ENCODE measurements at places on chromosomes 11 and 22.

GRCh38 chr11:1262172-1263006, 39.5 kb downstream of the MUC5B start:
- peak; percentile 88 for DNase-seq

DNA sequence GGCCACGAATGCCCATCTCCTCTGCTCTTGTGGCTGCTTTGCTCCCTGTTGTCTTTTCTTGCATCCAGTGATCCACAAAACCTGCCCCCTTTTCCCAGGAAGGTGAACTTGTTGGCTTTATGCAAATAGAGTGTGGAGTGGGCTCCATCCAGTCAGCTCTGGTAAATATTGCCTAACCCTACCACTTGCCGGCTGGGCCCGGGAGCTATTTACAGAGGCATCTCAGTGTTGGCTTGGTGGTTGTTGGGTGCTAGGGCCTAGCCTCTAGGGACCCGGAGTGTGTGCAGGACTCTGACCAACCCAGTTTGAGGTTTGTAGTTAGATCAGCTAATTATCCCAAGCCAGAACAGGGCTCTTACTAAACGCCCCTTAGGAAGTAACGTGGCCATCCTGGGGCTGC, 40.8 kb upstream of the TLCD5 start:
- DNase-seq, result no peak

- no peak for DNase-seq
Measured at GRCh38 chr22:35777335-35777975, 59.8 kb downstream of the APOL5 start.

DNA sequence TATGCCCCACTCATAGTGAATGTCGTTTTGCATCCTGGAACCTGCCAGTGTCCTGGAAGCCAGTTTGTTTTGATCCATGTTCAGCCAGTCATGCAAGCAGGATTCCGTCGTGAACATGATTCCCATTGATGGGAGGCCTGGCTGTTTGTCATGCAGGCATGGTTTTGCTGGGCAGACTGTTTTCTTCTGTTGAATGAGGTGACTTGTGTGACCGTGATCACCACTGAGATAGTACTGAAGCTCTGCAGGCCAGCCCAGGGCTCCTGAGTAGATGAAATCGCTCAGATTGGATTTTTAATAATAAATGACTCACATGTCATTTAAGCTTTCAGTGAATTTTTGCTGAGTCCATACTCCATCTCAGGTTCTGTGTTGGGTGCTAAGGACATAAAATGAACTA, 117.8 kb downstream of the PDE2A start:
- no peak for DNase-seq

DNA sequence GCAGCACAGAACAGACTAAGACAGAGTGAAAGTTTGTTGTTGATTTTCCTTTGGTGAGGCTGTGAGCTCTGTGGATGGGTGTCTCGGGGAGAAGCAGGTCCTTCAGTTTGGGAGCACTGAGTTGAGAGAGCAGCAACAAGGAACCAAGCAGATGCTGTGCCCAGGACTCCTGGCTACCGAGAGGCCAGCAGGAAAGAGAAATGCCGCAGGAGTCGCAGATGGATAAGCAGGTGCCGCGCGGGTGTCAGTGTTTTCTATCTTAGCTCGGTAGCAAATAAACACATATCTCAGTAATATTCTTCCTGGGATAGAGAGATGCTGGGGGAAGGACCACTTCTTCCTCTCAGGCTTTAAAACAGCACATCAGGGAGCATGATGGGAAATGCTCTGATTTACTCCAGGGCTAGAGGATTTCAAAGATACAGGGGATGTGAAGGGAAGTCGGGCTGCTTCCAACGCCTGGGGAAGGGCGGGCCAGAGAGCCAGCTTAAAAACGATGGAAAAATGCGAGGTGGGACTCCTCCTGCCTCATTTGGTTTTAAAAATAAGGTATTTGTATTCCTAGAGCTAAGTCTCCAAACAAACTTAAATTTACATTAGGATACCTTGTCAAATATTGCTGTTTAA, 470.7 kb upstream of the B3GAT1 start:
- DNase-seq, result no peak

- no peak for DNase-seq
Measured at GRCh38 chr11:111937461-111937769, 272 bp downstream of the DIXDC1 start.

DNA sequence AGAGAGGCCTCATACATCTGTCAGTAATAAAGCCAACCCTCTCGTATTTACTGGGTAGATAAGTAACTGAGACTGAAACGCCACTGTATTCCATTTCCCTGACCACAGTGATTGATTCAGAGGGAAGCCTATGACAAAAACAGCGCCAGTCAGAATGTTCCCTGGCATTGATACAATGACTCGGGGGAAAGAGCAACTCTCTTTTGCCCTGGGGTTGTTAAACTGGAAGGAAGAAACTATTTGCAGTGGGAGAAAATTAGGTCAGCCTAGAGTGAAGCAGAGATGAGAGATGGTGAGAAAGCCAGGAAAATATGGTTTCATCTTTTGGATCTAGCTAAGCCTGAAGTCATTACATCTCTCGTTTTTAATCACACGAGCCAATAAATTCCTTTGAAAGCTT, 48.6 kb upstream of the RBFOX2 start:
- DNase-seq, result no peak

DNA sequence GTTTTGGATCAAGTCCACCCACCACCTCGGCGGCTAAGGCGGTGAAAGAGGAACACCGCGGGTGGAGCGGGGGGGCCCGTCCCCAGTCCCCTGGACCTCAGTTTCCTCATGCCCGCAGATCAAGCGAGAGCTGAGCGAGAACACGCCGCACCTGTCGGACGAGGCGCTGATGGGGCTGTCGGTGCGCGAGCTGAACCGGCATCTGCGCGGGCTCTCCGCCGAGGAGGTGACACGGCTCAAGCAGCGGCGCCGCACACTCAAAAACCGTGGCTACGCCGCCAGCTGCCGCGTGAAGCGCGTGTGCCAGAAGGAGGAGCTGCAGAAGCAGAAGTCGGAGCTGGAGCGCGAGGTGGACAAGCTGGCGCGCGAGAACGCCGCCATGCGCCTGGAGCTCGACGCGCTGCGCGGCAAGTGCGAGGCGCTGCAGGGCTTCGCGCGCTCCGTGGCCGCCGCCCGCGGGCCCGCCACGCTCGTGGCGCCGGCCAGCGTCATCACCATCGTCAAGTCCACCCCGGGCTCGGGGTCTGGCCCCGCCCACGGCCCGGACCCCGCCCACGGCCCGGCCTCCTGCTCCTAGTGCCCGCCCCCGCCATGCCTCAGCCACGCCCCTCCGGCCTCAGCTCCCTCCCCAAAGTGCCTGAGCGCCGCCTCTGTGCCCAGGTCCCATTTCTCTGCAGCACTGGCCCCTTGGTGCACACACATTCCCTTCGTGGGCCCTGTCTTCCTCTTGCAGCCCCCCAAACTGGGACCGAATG, 12.7 kb downstream of the MAFF start:
- DNase-seq, result peak; percentile 45

DNA sequence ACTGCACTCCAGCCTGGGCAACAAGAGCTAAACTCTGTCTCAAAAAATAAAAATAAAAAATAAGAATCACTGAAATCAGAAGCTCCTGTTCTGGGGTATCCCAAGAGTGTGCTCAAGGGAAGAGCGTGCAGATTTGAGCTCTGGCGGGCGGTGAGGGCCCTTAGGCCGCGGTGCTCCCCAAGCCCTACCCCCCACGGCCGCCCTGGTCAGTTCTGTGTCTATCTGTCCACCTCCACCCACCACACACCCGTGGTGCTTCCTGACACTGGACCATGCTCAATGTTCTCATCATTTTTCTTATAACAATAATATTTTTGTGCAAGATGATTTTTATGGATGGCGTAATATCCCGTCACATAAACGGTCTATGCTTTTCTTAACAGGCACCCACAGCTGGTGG, 71.1 kb downstream of the RTL6 start:
- no peak for DNase-seq

GRCh38 chr11:106022795-106023275, 795 bp upstream of the MSANTD4 start:
- no peak for DNase-seq

- DNase-seq, result no peak
Measured at GRCh38 chr11:8814923-8815240, 96.1 kb upstream of the AKIP1 start.

DNA sequence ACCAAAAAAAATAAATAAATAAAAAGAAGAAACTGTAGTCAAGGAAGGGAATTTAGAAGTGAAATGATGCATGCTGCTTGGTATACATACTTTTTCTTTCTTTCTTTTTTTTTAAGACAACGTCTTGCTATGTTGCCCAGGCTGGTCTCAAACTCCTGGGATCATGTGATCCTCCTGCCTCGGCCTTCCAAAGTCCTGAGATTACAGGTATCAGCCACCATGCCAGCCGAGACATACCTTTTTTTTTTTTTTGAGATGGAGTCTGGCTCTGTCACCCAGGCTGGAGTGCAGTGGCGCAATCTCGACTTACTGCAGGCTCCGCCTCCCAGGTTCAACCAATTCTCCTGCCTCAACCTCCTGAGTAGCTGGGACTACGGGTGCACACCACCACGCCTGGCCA, 21.7 kb upstream of the ARRB1 start:
- DNase-seq, result no peak

DNA sequence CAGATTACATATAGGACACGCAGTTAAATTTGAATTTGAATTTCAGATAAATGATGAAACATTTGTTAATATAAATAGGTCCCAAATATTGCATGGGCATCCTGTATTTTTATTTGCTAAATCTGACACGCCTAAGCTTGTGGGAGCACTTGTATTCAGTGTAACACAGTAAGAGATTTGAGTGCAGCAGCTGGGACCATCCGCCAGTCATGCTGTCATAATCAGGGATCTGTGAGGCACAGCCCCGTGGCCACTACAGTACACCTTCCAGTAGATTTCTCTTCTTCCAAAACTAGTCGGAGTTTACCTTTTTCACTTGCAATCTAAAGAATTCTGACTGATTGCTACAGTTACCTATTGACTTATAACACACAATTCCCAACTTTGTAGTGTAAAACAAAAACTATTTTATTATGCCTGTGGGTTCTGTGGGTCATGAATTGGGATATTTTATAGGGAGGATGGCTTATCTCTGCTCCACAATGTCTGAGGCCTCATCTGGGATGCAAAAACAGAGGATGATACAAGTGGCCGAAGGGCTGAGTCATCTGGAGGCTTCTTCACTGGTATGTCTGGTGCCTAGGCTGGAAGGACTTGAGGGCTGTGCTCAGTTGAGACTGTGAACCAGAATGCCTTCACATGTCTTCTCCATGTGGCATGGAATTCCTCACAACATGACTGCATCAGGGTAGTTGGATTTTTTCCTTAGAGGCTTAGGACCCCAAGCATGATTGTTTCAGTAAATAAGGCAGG, 74.1 kb downstream of the PRSS23 start:
- DNase-seq, result no peak

DNA sequence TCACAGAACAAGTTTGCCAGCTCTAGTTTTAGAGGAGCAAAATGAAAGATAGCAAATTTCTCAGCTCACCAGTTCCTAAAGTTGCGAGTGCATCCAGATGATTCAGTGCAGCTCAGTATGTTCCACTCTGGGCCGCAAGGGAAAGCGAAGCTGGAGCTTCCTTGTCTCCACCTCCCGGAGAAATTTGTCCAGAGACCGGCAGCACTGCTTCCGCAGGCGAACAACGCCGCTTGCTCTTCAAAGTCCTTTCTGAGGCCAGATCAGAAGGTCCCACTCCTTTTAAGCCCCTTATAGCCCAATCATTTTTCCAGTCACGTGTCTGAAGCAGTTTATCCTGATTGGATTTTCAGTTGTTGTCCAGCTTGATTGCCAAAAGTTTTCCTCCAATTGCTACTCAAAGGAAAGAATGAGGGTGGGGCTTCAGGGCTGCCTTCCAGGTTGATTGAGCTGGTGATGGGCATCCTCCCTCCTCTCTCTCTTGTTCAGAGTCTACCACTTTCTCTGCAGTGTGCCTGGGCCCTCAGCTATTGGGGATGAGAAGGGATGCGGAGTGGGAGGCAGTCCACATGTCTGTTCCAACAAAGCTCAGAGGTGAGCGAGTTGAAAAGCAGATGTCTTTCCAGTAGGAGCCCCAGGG, at the start of gene ZNF280A:
ZNF280A (minus strand) TSS at position 251 of the 637 bp plus-strand sequence. CDS start 4,640 bp downstream, outside the sequence.
- DNase-seq, result no peak

DNA sequence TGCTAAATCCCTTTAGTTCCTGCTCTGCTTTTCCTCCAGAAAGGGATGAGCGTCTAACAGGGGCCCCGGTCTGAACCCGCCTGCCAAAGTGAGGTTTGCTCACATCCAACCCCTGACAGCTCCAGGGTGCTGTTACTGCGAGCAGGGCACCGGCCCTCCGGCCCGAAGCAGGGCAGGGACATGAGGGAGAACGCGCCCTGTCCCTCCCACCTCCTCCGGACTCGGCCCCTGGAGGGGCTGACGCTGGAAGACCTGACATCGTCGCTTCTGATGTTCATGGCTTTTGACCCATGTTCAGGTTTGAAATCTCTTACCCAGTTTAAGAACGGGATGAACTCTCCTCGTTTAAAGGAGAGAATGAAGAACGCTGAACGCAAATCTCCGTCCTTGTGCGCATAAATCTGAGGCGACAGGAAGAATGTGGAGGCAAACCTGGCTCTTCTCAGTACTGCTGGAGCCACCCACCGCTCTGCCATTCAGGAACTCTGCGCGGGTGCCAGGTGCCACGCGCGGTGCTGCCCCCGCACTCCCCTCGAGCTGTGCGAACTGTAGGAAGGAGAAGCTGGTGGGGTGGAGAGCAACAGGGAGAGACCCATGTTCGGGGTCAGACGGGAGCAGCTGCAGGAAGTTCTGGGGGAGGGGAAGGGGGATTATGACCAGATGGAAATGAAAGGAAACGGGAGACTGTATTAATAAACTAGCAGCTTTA, 826 bp upstream of the EEF1G start:
- DNase-seq, result no peak

- DNase-seq, result no peak
Measured at GRCh38 chr11:114088836-114089235, 29.3 kb downstream of the ZBTB16 start.

- DNase-seq, result no peak
Measured at GRCh38 chr11:111157571-111157970, 88.0 kb upstream of the POU2AF2 start.

DNA sequence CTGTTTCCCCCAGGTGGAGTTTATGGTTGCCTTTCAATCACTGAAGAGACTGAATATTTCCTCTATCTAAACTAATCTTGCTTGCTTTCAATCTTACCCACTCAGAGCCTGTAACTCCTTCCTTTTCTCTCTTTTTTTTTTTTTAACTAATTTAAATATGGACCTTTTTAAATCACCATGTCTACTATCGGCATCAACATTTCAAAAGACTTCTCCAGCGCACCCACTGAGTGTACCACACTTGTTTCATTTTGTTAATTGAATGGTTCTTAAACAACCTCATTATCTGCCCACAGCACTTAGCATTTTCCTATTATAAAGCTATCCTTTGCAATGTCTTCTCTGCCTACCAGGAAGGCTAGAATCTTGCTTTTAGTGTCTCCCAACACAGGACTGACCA, 1212.5 kb downstream of the LRRC4C start:
- DNase-seq, result no peak

Measured in right lung (tissue), 10 donors.